ENCODE measurements at places on chromosomes 5 and 9.

- no peak for DNase-seq
Measured at GRCh38 chr5:65739162-65739561, 17.2 kb downstream of the NLN start.

GRCh38 chr5:173968154-173968797 is 20.7 kb upstream of the C5orf47 start:
- DNase-seq = no peak

DNA sequence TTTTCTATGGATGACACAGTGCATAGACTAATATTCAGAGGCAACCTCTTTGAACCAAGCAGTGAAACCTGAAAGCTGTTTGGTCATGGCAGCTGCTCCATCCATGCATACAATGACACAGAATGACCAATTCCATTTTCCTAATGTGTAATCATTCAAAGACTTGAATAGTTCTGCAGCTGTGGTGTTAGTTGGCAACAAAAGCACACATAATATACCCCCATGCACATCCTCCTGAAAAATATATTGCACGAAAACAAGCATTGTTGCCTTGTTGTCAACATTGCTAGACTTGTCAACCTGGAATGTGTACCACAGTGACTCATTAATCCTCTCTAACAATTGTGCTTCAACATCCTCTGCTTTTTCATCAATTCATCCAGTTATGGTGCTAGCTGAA is 71.0 kb upstream of the SEMA6A start:
- DNase-seq = no peak

DNA sequence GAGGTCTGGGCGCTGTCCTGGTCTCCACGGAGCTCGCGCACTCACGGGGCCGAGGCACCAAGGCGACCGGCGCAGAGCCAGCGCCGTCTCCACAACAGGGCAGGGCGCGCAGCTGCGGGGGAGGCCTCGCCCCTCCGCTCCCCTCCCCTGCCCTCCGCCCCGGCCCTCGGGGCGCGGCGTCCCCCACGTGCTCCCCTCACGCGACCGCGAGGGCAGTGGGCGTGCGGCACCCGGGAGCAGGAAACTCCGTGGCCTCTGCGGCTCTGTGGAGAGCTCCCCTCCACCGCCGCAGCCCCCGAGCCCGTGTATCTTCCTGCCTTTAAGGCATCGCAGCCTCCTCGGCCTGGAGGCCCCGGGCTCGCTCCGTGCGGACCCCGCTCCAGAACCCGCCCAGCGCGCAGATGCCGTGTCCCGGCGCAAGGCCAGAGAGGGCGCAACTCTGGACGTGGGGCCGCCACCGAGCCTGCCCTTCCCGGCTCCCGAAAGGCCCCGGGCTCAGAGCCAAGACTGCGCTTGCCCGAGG is 708 bp upstream of the TUBB4B start:
- peak; percentile 68 for DNase-seq

GRCh38 chr9:16268067-16268881 is 602.2 kb downstream of the BNC2 start:
- no peak for DNase-seq

DNA sequence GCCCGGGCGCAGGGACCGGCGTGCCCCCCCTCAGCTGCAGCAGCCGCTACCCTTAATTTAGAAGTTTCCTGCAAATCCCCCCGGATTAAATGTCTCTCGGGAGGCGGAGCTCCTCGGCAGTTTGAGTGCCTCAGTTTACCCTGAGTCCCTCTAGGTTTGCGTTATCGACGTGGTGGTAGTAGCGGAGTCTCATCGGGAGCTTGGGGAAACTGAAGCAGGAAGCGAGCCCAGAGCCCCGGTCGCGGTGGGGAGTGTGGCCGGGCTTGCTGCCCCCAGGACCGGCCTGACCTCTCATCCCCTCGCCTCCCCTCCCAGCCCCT is 529 bp upstream of the TPM2 start:
- DNase-seq = no peak
